ENCODE measurements at places on chromosomes 5 and 9.

GRCh38 chr5:83256091-83256780 lies 178.9 kb downstream of the XRCC4 start:
- no peak for DNase-seq

- DNase-seq, result no peak
Measured at GRCh38 chr9:137454145-137454596, 5.0 kb downstream of the NSMF start.

DNA sequence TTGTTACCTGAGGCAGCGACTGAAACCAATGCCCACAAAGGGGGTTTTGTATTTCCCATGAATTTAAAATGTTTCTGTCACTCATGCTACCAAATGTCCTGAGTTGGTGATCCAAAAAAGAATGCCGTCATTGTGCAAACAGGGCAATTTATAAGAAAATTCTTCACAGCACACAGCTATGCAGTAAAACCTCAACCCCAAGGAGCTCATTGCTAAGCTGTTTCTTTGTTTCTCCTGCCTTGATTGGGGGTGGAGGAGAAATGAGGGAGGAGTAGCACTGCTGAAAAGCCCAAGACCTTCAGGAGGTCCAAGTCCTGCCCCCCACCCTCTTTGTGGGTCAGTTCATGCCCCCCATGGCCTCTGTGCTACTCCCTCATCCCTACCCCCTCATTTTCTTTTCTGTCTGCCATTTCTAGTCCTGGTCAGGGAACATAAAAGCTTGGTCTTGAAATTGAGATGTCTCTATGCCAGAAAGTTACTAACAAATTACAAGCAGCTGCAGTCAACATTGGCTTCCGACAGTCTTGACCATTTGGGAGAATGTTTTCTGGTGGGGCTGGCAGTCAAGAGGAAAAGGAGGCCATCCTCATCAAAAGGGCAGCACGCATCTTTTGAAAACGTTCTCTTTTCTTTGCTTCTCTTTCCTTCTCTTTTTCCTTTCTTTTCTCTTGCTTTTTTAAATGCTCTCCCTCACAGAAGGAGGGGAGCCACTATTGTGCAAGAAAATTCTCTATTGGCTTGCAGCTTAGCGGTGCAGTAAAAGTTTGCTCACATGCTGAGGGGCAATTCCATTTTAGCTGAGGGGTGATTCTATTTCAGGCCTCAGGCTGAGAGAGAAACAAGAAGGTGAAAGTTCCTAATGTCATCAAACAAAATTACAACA lies 133.3 kb downstream of the GCNT1 start:
- no peak for DNase-seq

GRCh38 chr5:5810461-5810860 lies 388.0 kb downstream of the ICE1 start:
- DNase-seq, result no peak

- DNase-seq, result no peak
Measured at GRCh38 chr5:78604689-78605285, 43.8 kb downstream of the LHFPL2 start.

DNA sequence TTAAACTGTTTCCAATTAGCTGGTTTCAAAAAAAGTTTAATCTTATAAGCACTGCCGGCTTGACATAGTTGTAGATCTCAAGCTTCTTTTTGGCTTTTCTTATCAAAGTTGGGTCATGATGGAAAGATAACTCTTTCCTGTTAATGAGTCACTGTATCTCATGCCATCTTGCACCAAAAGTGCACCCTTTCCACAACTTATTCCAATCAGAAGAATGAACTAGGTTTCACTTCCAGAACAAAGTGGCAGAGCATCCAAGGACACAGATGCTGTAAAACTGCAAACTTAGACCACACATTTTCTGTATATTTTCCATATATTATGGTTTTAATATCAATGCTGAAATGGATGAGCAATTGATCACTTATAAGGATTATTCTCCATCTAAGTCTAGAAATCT lies 198.2 kb downstream of the GLIS3 start:
- DNase-seq, result no peak

DNA sequence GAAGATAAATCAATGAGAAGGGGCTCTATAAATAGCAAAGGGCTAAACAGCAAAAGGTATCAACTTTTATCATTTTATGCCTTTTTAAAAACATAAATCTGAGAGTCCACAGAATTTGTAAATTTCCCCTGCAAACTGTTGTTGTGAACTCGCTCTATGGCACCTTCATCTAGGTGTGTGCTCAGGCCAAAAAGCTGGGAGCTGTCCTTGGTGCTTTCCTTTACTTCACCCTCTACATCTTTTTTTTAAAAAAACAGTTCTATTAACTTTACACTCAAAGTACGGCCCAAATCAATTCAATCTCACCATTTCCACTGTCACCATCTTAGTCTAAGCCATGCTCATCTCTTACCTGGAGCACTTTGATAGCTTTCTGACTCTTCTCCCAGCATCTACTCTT lies 108.2 kb upstream of the GPR151 start:
- DNase-seq, result no peak

GRCh38 chr5:80034559-80034958 lies 589 bp upstream of the THBS4 start:
- no peak for DNase-seq

GRCh38 chr5:165242646-165243045 lies 1737.2 kb downstream of the MAT2B start:
- no peak for DNase-seq

DNA sequence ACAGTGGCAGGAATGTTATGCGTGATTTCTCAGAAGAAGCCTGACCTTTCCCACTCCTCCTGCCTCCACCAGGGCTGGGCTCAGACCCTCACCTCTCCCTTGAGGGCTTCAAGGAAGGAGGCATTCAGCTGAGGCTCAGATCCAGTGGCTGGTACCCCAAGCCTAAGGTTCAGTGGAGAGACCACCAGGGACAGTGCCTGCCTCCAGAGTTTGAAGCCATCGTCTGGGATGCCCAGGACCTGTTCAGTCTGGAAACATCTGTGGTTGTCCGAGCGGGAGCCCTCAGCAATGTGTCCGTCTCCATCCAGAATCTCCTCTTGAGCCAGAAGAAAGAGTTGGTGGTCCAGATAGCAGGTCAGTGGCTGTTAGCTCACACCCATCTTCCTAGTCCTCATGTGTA lies 9.9 kb downstream of the BTNL9 start:
- no peak for DNase-seq

- DNase-seq, result no peak
Measured at GRCh38 chr5:179318221-179318955, 26.9 kb downstream of the ADAMTS2 start.

- DNase-seq, result no peak
Measured at GRCh38 chr9:673966-674526, 167.5 kb upstream of the DMRT1 start.

DNA sequence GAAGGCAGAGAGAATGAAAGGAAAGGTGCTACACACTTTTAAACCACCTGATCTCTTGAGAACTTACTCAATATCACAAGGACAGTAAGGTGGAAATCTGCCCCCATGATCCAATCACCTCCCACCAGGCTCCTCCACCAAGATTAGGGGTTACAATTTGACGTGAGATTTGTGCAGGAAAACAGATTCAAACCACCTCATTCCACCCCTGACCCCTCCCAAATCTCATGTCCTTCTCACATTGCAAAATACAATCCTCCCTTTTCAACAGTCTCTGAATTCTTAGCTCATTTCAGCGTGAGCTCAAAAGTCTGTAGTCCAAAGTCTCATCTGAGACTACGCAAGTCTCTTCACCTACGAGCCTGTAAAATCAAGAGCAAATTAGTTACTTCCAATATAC lies 768.3 kb upstream of the COX7C start:
- no peak for DNase-seq

GRCh38 chr5:95422838-95423237 lies 31.7 kb downstream of the FAM81B start:
- DNase-seq, result no peak

- DNase-seq, result no peak
Measured at GRCh38 chr5:4730279-4730678, 409.9 kb upstream of the ADAMTS16 start.

DNA sequence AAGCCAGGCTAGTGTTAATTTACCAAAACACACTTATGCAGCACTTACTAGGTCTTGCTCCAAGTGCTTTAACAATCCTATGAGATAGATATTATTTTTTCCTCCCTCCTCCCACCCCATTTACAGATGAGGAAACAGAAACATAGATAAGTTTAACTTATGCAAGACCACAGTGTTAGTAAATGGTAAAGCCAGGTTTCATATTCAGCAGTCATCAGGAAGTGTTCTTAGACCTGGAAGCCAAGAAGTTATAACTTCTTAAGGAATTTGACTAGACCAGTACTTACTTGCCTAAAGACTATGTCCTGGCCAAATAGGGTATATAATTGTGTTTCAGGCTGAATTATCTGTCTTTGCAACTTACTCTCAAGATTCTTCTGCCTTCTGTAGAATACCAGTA lies 15.9 kb downstream of the ABHD17B start:
- DNase-seq, result no peak

DNA sequence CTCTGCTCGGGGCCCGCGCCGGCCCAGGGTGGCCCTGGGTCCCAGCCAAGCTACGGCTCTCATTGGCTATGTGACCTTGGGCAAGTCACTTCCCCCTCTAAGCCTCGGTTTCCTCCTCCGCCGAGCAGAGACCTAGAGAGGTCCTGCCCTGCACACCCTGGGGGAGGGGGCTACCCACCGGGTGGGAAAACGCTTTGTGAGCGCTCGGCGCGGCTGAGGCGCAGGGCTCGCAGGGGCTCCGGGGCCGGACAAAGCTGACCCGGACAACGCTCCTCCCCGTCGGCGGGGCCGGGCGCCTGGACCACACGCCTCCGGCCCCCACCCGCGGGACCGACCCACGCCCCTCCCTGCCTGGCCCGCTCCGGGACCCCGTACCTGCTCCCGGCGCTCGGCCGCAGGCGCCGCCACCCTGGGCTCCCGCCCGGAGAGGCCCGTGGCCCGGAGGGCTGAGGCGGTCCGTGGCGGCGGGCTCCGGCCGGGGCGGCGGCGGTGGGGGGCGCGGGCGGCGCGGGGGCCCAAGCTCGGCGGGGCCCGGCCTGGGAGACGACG lies 85.7 kb upstream of the MELK start:
- no peak for DNase-seq

DNA sequence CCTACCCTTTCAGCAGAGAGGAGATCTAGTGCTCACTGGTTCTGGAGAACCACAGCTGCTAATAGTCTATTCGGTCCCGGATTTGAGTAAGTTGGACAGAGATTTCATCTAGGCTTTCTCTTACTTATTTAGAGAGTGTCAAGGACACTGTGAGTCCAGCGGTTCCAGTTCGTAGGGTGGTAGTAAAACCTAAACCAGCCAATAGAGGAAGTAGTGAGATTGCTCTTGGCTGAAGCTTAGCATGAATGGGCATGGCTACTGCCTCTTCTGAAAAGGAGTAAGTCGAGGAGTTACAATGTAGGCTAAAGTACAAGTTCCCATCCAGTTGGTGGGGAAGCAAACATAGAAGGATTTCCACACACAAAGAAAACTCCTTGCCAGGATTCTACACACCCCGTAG lies 109.6 kb upstream of the MOCS2 start:
- DNase-seq, result no peak

GRCh38 chr9:130887494-130888144 lies 9.0 kb downstream of the QRFP start:
- DNase-seq, result no peak

DNA sequence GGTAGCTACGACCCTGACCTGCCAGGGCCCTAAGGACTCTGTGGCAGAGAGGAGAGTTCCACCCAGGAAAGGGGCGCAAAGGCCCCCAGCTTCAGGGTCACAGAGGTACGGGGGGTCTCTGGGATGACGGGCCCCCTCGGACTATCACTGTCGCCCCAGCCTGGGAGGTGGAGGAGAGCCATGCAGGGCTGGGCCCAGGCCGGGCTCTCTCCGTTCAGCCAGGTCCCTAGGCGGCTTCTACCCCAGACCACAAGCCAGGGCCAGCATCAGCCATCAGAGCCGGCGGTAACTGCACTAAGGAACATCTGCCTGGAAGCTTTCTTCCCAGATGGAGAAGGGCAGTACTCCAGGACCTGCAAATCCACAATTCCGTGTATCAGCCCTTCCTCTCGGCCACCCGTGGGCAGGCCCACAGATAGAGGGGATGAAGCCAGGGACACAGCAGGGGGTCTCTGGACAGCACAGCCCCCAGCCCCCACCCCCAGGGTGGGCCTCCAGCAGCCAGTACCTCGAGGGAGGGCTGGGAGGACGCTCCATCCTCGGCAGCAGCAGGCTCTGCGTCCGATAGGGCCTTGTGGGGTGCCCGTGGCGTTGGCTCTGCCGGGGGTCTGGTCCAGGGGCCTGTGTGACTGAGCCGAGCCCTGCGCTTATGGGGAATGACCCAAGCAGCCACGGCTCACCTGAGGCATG lies 38.4 kb downstream of the NACC2 start:
- DNase-seq, result no peak

- no peak for DNase-seq
Measured at GRCh38 chr9:91362051-91362611, 413 bp upstream of the AUH start.

DNA sequence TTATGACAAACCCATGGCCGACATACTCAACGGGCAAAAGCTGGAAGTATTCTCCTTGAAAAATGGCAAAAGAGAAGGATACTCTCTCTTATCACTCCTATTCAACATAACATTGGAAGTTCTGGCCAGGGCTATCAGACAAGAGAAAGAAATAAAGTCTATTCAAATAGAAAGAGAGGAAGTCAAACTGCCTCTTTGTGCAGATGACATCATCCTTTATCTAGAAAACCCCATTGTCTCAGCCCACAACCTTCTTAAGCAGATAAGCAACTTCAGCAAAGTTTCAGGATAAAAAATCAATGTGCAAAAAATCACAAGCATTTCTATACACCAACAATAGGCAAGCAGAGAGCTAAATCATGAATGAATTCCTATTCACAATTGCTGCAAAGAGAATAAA lies 1799.9 kb upstream of the ACO1 start:
- no peak for DNase-seq

- DNase-seq, result no peak
Measured at GRCh38 chr5:135134691-135135381, 100.8 kb upstream of the PITX1 start.

DNA sequence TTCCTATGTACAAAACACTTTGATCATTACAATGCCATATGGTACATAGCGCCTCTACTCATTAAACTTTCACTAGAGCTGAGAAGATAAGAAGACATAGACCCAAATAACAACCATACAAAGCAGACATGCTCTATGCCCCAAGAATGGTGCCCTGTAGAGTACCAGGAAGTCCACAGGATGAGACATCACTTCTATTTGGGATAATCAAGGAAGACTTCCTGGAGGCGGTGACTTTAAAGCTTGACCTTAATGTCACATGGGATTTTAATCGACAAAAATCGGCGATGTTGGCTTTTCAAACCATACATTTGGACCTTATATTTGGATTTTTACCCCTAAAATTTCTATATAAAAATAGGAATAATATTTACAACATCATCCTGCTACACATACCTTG lies 224.3 kb upstream of the MAP3K1 start:
- DNase-seq, result no peak
